ENCODE measurements at places on chromosomes 4 and X. TPM values are rescaled to one million over a fixed set of nuclear protein-coding genes. Genes with fewer than 3 reads are reported as not detected.

The PASD1 gene
- not detected for total RNA-seq

The XG gene
- 6.1 TPM for total RNA-seq

The TACR3 gene
- total RNA-seq, result not detected

The CCNQ gene
- 31.1 TPM for total RNA-seq

The LEF1 gene
- total RNA-seq, result not detected

The ITM2A gene
- total RNA-seq, result 2.1 TPM

The HAND2 gene
- 8.4 TPM for total RNA-seq

The SSX2B gene
- total RNA-seq, result not detected

The VMA21 gene
- total RNA-seq, result 22.2 TPM

The USP17L21 gene
- total RNA-seq, result not detected

The UGT8 gene
- not detected for total RNA-seq

The PPP1R2C gene
- total RNA-seq, result not detected

The BEND2 gene
- not detected for total RNA-seq

The NUDT10 gene
- total RNA-seq, result 2.7 TPM

The DGAT2L6 gene
- not detected for total RNA-seq

The GSX2 gene
- total RNA-seq, result not detected

The STPG2 gene
- total RNA-seq, result 0.16 TPM

The ADH1A gene
- 0.16 TPM for total RNA-seq

The TBX22 gene
- total RNA-seq, result not detected

The GATA1 gene
- not detected for total RNA-seq

The FDCSP gene
- total RNA-seq, result not detected
